T-cell (primary cell): ENCODE measurements at places on chromosomes 7 and 10.

- DNase-seq = peak; percentile 7
These were observed 95.0 kb downstream of the CNOT4 start for GRCh38 chr7:135414850-135415439.

DNA sequence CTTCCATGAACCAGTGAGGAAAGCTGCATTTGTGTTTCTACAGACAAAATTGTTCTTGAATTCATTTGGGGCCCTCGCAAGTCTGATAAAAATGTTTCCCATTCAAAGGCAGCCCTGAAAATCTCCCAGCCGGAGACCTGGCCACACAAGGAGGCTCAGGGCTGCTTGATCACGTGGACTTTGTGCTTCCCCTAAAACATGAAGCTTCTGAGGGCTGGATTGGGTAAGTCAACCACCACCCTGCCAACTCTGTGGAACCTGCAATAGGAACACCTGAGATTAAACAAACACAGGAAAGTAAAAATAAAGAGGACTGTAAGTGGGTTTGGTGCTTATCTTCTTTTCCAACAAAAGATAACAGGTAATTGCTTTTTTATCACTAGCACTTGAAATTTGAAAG is 133.8 kb downstream of the C10orf90 start:
- DNase-seq = no peak

GRCh38 chr10:95125582-95125981 is 56.3 kb upstream of the CYP2C8 start:
- no peak for DNase-seq

- DNase-seq = no peak
These were observed 21.0 kb upstream of the EIF5AL1 start for GRCh38 chr10:79491143-79491835.

GRCh38 chr10:98745645-98746044 is 298.9 kb upstream of the HPS1 start:
- no peak for DNase-seq

- DNase-seq = no peak
These were observed 1.4 kb upstream of the IL6 start for GRCh38 chr7:22725585-22725984.

- DNase-seq = no peak
These were observed 47.4 kb downstream of the VPS50 start for GRCh38 chr7:93279541-93279940.

DNA sequence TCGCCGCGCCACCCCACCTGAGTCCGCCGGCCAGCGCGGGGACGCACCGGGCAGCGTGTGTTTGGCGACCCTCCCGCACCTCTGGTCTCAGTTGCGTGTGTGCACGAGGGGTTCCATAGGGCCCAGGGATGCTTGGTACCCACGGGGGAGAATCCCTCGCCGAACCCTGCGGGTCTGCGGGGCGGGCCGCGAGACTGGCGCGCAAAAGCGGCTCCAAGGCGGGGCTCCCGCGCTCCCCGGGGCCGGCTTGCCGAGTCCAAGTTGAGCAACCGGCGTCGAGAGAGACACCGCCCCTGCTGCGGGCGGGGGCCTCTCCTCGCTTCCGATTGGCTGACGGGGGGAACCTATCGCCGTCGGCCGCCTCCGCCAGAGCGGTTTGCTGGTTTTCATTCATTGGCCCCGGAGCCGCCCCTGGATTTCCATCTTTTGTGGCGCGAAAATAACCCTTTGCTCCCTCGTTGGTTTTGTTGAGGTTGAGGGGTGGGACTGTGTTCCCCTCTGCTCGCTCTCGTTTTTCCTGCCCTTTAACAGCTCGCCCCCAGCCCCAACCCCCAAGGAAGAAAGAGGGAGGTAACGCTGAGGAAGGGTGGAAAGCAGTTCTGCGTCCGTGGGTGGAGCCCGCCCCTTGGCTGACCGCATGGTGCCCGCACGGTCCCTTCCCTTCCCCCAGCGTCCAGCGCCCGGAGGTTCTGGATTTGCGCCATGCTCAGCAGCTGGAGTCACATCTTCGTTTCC is 4.0 kb upstream of the IGF2BP3 start:
- no peak for DNase-seq

DNA sequence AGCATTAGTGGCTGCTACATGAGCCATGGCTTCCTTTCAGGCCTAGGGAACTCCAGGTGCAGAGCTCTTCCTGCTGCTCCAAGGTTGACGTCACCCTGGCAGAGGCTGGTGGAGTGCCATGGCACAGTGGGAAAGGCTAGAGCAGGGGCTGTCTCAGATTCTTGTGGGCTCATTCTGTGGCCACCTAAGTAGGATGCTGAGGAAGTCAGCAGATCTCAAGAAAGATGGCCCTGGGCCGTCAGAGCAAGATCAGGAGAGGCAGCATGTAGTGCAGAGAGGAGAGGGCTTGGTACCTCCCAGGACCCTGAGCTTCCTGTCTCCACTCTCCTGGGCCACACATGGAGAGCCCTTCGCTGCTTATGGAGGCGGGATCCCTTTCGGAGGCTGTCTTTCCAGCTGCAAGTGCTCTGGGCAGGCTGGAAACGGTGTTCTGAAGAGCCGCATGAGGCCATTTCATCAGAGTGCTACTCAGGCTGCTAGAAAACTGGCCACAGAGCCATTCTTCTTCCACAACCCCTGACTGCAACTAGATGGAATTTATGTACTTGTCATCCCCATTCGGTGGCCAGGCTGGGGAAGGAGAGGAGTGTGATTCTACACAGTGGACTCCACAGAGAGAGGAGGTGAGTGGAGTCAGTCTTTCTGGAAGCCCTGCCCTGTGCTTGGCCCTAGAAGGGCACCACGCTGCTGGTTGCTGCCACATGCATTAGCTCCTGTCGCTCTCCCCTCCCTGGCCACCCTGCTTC is 304.2 kb downstream of the RPS24 start:
- DNase-seq = no peak

DNA sequence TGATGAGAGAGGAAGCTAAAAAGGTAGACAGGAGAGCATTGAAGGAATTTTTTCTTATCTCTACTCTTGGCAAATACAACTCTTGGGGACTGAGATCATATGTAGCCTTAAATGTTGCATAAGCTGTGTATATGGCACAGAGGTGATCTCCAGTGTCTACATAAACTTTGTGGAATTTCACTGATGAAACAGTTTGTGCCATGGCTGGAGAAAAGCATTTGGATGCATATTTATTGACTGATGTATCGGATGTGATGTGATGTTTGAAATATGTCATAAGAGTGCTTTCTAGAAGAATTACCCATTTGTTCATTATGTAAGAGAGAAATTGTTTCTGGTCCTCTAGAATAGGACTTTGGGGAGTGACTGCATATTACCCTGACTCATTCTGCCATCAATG is 244.9 kb upstream of the LRRTM3 start:
- no peak for DNase-seq

- DNase-seq = no peak
These were observed 716.5 kb downstream of the INHBA start for GRCh38 chr7:40986351-40986873.

DNA sequence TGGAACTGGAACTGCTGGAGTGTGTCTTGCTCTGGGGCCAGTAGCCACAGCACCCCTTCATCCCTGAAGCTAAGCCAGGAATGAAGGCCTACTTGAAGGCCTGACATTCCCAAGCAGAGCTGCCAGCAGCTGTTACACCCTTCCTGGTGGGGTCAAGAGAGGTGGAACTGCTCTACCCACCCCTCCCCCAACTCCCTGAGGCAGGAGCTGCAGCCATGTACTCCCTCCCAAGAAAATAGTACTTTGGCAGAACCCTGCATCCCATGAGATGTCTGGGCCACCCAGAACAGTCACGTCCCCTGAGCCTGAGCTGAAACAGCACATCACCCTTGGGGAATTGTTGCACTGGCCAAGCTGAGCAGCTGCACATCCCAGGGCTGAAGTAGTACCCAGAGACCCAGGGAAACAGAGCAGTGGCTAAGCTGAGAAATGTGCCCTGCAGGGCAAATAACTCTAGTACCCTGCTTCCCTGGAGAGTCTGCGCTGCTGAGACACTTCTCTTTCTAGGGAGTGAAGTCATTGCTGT is 63.4 kb upstream of the PLA2G12B start:
- DNase-seq = no peak

DNA sequence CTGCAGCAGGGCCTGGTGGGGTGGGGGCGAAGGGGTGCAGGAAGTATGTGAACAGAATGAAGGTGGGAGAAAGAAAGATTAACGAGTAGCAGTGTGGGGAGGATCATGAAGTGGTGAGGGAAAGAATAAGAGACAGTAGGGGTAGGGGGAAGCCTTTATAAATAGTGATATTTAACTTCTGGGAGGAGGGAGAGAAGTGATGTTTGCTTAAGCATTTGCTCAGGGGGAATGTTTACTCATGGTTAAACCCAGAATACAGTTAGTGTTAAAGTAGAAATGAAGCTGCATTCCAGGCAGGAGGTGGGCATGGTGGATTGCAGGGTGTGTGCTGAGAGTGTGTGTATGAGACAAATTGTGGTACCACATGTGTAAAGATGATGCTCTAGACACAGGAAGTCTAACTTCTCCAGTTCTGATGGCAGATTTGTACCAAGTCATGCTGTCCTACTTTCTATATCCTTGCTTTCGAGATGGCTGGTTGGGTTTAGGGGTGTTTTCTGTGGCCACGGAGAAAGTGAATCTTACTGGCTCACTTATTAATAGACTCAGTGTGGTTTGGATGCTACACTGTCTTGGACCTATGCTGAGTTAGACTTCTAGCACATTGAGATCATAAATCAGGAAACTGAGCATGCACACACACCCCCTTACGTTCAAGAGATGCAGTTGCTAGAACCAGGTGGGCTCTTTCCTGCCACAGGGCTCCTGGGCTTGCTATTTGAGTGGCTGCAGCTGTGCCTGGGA is 10.6 kb upstream of the DNMBP start:
- no peak for DNase-seq

GRCh38 chr10:110634527-110635209 is 9.5 kb upstream of the RBM20 start:
- no peak for DNase-seq

DNA sequence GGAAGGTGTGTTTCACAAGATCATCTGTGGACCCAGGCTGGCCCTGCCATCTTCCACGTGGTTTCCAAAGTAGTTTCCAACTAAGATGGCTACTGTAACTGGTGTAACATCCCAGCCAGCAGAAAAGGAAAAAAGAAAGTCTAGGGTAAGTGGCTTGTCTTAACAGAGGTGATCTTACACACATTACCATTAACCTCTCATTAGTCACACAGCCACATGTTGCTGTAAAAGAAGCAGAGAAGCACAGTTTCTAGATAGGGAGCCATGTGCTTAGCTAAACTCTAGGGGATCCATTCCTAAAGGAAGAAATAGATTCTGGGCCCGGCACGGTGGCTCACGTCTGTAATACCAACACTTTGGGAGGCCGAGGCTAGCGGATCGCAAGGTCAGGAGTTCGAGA is 54.3 kb downstream of the ZNF438 start:
- no peak for DNase-seq

GRCh38 chr7:28695300-28696295 is 262.5 kb downstream of the TRIL start:
- DNase-seq = no peak

DNA sequence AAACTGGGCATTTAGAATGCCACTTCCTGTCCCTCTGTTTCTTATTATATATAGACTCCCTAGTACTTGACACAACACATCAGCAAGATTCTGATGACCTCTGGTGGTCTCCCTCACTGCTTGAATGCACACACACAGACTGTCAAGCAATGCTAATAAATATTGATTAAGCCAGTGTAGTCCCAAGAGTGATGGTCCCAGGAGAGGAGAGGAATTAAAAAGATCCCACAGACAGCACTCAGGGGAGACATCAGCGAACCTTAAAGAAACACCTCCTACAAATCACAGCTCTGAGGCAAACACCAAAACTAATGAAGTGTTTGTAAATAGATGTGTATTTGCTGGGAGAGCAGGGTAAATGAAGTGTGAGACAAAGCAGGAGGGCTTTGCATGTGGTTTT is 1291.2 kb downstream of the XPNPEP1 start:
- DNase-seq = no peak

DNA sequence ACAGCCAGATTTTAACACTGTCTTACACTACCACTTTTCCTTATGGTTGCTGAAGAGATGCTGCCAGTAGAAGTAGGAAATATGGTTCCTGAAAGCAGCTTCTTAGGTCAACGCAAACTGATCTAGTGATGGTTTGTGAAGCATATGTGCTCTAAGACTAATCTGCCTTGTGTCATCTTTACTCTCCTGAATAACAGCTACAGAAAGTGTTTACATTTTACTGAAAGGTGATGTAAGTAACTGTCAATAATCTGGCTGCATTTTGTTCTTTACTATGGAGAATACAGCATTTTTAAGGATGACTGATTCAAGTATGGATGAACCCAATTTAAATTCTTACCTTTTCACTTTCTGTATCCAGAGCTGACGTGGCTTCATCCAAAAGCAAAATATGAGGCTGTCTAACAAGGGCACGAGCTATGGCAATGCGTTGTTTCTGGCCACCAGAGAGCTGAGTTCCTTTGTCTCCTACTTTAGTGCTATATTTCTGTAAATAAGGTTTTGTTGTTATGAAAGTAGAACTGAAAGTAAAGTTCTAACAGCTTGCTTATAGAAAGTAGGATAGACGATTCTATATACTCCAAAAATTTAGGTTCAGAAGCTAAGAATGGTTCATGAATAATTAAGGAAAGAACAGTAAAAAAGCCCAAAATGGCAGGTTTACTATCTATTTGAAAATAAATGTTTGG is 30.2 kb upstream of the ABCB4 start:
- DNase-seq = no peak

DNA sequence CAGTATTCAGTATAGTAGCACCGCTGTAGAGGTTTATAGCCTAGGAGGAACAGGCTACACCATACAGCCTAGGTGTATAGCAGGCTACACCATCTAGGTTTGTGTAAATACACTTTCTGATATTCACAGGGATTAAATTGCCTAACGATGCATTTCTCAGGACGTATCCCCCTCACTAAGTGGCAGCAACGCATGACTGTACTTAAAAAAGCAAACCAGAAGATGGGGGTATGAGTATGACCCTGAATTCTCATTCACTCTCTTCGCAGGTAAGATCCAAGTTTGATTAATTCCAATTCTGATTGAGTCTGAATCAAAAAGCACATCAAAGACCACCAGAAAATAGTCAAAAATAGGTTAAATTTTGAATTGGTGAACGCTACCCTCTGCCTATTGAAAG is 972 bp downstream of the ORC5 start:
- no peak for DNase-seq

DNA sequence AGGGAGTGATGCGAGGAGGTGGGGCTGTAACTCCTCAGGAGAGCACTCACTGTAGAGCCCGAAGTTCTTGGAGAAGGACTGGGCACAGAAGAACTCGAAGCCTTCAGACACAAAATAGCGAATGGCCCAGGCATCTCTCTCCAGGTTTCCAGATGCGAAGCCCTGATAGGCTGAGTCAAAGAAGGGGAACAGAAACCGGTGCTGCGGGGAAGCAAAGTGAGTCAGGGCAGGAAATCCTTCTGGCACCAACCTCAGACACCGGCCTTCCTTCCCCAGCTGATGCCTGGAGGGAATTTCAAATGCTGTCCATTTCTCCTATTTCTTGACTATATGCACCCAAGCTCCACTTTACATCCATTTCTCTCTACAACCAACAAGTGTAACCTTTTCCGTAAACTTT is 26.8 kb downstream of the GOT1 start:
- DNase-seq = no peak

DNA sequence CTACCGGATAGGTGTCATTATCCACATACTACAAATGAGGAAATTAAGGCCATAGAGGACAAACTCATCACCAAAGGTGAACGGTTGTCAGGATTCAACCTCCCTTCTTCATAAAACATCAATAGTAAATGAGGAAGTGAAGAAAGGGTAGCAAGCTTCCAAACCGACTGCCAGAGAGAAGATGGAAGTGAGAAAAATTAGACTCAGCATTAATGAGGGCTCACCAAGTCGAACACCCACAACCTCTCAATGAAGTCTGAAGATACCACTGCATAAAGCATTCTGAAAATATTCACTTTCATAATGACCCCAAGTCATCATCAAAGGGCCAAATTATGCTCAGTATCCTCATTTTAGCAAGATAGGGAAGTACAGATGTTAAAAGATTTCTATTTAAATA is 29.6 kb downstream of the ABCB4 start:
- no peak for DNase-seq
